CD4-positive, alpha-beta T cell treated with Interferon alpha-2 for 1 hour (primary cell): ENCODE measurements at places on chromosomes 3 and 15.

- no peak for DNase-seq
These were observed 20.5 kb downstream of the RBP2 start for GRCh38 chr3:139455855-139456254.

GRCh38 chr3:299590-300301 is 103.2 kb downstream of the CHL1 start:
- no peak for DNase-seq

GRCh38 chr15:101660005-101660404 is 7.8 kb upstream of the TM2D3 start:
- no peak for DNase-seq

- no peak for DNase-seq
These were observed 59.8 kb upstream of the SGO1 start for GRCh38 chr3:20245781-20246180.

GRCh38 chr3:126208606-126209256 is 28.3 kb upstream of the ALDH1L1 start:
- no peak for DNase-seq
